Activated effector memory CD4-positive, alpha-beta T cell treated with anti-CD3 and anti-CD28 coated beads, Interleukin-2, amount 50 U/mL, for 16 hours (primary cell): ENCODE measurements at places on chromosomes 2 and 18.
A peak's percentile ranks its signal among the peaks of the same experiment; 100 is the strongest.

DNA sequence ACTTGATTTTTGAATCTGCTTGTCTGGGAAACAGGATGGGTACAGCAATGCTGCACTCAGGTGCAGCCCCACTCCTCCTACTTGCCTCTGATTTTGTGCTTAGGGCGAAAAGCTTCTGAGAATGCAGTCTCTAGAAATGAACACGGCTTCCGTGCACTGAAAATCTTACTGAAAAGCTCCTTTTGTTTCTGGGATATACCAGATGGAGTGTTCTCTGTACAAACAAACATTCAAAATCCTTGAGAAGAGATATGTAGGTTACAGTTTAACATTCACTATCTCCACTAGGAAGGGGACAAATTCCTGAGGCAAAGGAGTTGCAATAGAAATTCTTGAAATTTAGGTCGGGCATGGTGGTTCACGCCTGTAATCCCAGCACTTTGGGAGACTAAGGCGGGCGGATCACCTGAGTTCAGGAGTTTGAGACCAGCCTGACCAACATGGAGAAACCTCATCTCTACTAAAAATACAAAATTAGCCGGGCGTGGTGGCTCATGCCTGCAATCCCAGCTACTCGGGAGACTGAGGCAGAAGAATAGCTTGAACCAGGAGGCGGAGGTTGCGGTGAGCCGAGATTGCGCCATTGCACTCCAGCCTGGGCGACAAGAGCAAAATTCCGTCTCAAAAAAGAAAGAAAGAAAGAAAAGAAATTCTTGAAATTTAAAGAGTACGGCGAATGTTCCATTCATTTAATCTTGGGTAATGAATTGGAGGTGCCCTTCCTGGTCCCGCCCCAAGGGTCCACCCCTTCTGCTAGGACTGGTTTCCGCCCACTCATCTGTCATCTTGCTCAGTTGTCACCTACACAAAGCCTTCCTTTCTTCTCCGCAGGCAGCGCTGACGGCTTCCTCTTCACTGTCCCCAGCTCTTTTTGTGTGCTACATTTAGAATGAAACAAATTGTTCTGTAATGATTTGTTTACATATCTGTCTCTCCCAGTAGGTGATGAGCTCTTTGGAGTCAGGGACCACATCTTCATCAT lies 92.4 kb downstream of the SOCS6 start:
- no peak for DNase-seq

GRCh38 chr18:59629894-59630293 lies 67.3 kb downstream of the CCBE1 start:
- DNase-seq = no peak

- DNase-seq = no peak
Observed at GRCh38 chr2:29841386-29842004, 79.9 kb downstream of the ALK start.

DNA sequence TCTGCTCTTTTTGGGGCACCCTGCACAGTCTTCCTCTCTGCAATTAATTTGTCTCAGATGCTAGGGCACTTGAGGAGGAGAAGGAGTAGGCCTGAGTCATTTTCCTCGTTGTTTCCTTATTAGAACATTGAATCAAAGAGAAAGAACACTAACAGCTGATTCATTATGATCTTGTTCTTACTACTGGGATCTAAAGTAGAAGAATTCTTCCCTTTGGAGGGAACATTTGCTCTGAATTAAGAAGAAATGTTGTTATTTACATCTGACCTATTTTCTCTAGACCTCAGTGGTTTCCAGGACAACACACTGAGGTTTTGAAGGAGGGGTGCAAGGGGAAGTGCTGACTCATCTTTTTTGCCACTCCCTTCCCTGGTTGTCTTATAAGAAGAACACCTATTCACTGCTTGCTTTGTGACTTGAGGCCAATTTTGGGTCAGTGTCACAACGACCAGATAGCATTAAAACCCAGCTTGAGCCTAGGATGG lies 24.3 kb upstream of the STAT1 start:
- peak; percentile 79 for DNase-seq

GRCh38 chr2:164009756-164010337 lies 274.0 kb upstream of the FIGN start:
- DNase-seq = no peak

DNA sequence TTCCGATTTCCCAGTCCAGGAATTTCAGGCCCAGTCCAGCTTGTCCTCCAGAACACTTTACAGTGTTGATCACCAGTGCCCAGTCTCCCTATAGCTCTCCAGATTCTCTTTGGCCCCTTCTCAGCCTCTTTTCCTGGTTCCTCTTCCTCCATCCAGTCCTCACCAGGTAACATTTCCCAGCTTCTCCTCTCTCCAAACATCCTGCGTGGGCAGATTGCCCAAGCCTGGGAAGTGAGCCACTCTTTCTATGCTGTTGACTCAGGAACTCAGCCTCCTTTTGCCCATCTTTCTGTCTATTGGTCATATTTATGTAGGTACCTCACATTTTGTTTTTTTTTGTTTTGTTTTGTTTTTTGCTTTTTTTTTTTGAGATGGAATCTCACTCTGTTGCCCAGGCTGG lies 109.4 kb downstream of the LYPD1 start:
- DNase-seq = no peak

DNA sequence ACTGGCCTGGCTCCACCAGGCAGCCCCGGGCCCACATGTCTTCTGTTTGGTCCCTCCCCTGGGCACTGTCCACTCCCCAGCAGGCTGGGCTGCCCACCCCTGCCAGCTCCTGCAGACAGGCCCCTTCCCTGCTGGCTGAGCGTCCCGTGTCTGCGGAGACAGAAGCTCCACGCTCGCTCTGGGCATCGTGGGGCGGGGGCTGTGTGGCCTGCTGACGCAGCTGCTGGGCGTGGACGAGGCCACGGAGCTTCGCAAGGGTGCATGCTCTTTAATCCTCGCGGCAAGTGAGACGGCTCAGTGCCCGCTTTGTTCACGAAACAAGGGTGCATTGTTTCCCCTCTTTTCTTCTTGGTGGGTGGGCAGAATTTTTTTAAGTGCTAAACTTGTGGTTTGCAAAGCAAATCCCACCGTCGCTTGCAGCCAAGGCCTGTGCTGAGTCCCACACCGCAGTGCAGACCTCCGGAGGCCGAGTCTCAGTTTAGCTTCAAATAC lies 132.8 kb upstream of the CTDP1 start:
- DNase-seq = no peak

DNA sequence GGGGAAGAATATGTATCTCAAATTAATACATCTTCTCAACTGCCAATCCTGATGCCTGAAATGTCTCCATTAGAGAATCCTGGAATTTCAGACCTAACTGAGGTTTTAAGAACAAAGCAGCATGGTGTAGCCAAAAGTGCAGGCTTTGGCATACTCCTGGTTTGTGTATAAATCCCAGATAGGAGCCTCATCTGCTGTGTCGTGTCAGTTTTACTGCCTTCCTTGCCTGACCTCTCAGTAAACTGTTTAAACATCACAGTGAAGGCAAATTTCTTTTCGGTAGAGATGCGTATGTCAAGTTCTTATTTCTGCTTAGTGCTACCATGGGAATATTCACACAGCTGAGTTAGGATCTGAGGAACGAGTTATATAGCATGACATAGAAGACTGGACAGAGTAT lies 7.3 kb downstream of the SCG2 start:
- DNase-seq = no peak

DNA sequence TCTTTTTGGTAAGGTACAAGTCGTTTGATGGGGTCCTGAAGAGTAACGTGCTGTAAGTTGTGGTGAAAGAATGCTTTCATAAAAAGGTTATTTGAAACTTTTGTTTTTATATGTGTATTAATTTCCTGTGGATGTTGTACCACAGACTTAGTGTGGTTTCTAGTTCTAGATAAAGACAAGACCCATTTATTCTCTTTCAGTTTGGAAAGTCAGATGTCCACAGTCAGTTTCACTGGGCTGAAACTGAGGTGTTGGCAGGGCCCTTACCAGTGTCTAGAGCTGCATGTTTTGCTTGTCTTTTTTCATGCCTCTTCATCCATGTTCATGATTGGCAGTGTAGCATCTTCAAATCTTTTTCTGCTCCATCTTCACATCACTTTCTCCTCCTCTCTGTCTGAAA lies 22.1 kb upstream of the DOCK10 start:
- DNase-seq = no peak
